ENCODE measurements at places on chromosomes 2 and 18.

- no peak for DNase-seq
Measured at GRCh38 chr2:171201271-171201670, 40.6 kb upstream of the TLK1 start.

- no peak for DNase-seq
Measured at GRCh38 chr18:75290737-75291358, 80.3 kb downstream of the TSHZ1 start.

- DNase-seq = no peak
Measured at GRCh38 chr2:239846789-239847676, 178.1 kb downstream of the NDUFA10 start.

GRCh38 chr2:103135679-103136078, 373.8 kb downstream of the TMEM182 start:
- no peak for DNase-seq

DNA sequence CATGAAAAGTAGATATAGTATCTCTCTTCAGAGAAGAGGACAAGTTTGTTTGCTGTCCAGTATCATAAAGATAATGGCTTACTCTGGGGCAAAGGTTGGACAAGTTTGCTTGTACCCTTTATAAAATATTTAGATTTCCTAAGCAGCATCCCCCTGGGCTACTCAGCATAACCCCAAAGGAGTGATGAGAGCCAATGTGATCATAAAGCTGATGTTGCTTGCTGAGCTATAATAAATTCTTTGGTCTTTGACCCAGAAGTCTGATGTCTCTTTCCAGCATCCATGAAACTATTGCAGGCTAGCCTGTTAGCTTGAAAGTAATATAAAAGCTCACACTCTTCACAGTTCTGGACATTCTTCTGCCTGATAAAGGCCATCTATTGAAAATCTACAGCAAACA, 138.3 kb upstream of the STON1 start:
- no peak for DNase-seq

GRCh38 chr2:41194230-41194629, 742.3 kb upstream of the SLC8A1 start:
- DNase-seq = no peak

DNA sequence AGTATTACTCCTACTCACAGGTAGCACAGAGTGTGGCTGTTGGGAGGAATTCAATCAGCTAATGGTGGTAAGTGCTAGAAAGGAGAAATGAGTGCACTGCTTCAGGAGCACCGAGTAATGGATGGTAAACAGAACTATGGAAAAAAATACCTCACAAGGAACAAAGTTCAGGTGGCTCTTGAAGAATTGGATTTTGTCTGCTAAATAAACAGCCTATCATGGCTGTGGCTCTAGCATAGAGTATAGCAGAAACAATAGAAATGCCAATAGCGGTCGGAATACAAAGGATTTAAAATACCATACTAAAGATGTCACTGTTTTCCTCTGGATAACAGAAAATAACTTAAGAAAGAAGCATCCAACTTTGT, 482.5 kb downstream of the NUP35 start:
- no peak for DNase-seq

GRCh38 chr2:240624950-240625621, at the start of gene GPR35:
TSS of gene GPR35 (plus strand) at chr2:240625480. CDS start at chr2:240629953, 4,473 bp downstream.
- peak; percentile 67 for DNase-seq

DNA sequence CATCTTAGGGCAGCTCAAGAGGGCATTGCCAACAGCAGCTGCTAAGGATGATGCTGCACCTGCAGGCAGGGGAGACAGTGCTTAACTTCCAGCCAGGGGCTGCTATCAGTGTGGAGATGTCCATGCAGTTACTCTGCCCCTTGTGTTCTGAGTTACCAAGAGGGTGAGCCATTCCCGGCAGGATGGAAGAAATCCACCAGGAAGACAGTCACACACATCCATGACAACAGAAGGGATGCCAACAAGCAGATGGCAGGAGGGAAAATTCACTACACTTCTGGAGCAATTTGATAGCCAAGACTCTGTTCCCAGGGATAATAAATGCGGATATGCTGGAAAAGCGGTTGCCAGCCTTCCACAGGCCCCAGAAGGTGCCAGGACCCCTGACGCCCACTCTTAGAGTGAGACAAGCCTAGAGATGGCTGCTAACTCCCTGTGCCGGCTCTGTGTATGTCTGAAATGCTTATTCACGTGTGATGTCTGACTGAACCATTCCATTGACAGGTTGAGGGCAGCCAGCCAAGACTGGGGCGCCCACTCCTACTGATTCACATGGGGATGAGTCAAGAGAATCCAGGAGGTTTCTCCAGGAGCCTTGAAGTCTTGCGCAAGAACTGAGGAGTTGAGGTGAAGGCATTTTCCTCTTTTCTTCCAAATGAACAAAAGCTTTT, 24.5 kb downstream of the LOXHD1 start:
- DNase-seq = no peak

GRCh38 chr2:111157071-111157661, 36.5 kb downstream of the BCL2L11 start:
- DNase-seq = no peak

DNA sequence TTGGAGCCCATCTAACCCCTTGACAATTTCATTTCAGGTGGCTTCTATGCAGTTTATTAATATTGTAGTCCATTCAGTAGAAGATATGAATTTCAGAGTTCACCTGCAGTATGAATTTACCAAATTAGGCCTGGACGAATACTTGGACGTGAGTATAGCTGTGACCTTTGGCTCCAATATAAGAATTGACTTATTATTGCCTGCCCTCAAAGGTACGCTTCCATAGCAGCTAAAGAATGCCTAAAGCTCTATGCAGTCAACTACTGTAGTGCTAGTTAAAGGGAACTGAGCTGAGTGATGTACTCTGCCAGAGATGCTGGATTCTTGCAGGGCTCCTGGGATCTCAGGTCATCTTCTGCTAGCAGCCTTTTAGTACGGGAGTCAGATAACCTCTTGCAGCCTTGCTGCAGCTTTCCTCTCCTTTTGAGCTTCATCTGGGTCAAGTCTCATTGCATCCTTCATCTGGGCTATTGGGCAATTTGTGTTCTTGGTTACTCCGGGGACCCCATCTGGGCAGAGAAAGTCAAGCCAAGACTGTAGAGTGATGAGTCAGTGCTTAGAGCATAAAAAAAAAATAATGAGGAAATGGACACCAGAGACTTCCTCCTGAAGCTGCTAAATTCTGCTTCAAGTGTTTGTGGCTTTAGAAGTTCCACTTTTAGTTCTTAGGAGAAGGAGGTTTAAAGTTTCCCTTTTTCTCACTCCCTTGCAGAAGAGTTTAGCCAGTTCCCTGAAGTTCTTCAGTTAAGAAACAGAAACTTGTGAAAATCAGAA, 105.6 kb downstream of the PRPF40A start:
- DNase-seq = no peak

GRCh38 chr2:74239346-74239745, 40.9 kb downstream of the MTHFD2 start:
- DNase-seq = no peak

DNA sequence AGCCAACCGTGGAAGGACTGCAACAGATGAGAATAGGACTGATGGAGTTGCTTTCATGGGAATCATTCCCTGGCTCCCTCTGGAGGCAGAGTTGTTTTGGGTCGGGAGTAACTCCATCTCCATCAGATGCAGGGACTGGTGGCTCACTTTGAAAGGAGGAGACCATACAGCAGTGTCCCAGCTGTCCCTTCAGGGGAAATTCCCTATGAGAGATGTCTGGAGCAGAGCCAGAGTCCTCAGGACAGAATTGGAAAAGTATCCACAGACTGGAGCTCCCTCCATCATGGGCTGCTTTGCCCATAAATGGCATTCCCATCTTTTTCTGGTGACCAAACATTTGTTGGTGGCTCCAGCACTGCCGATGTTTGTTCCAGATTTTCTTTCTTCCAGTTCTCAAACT, 144.3 kb downstream of the NCK2 start:
- DNase-seq = no peak

GRCh38 chr2:31434911-31435310, 20.4 kb upstream of the XDH start:
- DNase-seq = no peak

- no peak for DNase-seq
Measured at GRCh38 chr18:9322744-9323143, 11.8 kb upstream of the TWSG1 start.

- no peak for DNase-seq
Measured at GRCh38 chr2:15798701-15799431, 141.5 kb upstream of the MYCN start.

DNA sequence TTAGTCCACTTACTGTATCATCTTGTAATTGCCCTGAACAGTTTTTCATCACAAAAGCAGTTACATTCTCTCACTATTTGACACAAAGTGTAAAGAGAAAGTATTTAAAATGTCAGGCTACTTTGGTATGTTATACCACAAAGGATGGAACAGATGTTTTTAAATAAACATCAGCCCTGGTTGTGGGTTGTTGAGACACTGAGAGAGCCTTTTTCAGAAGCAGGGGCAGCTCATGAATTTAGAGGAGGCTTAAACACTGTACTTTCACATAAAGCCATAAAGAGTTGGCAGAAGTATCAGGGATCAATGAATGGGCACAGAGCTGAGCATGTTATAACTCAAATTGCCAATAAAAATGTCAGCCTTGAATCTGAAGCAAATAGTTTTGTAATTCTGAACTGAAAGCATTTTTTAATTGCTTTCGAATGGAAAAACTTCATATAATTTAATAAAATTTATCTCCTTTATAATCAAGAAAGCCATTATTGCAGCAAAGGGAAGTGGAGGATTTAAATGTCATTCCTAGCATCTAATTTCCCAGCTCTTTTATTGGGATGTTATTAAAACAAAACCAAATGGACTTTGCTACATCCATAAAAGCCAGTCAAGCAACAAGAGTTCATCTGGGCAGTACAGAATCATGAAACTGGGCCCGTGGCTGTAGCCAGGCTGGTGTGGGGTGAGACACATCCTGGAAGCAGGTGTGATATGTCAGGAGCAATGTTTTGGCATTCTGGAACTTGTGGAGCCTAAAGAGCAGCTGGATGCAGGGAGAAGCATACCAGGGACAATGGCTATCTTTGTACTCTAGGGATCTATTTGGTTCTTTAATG, 95.1 kb upstream of the NT5C1B start:
- no peak for DNase-seq

GRCh38 chr2:106869512-106870275, 16.3 kb downstream of the ST6GAL2 start:
- DNase-seq = no peak

- DNase-seq = no peak
Measured at GRCh38 chr2:40859617-40860016, 407.7 kb upstream of the SLC8A1 start.

DNA sequence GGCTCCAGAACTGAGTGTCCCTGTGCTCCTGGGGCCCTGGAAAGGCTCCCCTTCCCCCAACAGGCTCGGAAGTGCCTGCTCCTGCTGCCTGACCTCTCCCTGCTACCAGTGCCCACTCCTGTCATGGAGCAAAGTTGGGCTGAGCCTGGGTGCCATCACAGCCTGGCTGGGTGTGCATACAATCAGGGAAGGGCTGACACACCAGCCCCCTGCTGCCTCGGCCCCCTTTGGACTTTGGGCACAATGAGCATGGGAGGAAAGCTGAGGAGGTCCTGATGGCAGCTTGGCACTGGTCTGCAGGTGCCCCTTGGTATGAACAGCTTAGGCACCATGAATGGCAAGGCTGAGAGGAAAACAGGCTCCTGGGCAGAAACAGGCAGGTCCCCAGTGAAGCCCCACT, 405.0 kb downstream of the PID1 start:
- DNase-seq = no peak

GRCh38 chr2:25078170-25079049, 36.5 kb downstream of the EFR3B start:
- DNase-seq = no peak

Measured in activated naive CD4-positive, alpha-beta T cell treated with anti-CD3 and anti-CD28 coated beads, Interleukin-2, amount 50 U/mL, for 72 hours (primary cell).